ENCODE measurements at places on chromosomes 1 and 21.

DNA sequence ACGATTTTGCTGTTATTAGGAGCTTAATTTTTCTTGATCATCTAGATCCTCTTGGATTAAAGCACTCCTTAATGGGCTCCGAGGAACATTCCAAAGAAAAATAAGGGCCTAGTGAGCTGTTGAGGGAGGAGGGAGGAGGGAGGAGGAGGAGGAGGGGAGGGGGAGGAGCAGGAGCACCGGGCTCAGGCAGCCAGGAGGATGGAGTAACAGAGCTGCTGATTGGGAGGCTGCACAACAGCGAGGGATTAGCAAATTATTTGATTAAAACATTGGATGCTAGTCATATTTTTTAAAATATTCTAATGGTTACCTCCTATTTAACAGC is 302.1 kb upstream of the RRP15 start:
- no peak for DNase-seq

GRCh38 chr1:21384620-21385019 is 55.3 kb upstream of the NBPF3 start:
- DNase-seq: no peak

- no peak for DNase-seq
Observed at GRCh38 chr1:203563291-203563690, 63.3 kb upstream of the ATP2B4 start.

GRCh38 chr1:51303751-51304251 is 26.6 kb downstream of the TTC39A start:
- DNase-seq: no peak

DNA sequence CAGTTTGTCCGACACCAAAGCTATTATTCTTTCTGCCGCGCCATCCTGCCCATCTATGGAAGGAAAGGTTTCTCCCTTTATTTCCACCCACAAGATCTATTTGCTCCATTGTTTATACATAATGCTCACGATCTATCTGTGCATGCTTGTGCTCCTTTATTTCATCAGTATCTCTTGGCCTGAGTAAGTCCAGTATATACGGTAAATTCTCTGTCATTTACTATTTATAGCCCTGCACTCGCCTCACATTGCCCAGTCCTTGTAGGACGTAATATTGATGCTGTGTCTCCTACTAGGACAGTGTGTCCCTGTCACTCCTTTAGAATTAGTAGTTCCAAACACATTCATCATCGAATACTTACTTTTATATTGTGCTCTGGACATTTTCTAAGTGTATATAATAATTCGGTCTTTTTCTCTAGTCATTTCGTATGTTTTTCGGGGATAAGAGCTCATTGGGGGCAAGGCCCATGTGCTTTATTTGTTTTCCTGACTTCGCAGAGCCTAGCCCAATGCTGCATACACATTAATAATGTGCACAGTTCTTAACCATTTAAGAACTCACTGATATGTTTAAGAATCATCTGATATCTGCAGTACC is 3.1 kb upstream of the NID1 start:
- no peak for DNase-seq

- DNase-seq: no peak
Observed at GRCh38 chr21:15289896-15290841, 225.4 kb upstream of the NRIP1 start.

DNA sequence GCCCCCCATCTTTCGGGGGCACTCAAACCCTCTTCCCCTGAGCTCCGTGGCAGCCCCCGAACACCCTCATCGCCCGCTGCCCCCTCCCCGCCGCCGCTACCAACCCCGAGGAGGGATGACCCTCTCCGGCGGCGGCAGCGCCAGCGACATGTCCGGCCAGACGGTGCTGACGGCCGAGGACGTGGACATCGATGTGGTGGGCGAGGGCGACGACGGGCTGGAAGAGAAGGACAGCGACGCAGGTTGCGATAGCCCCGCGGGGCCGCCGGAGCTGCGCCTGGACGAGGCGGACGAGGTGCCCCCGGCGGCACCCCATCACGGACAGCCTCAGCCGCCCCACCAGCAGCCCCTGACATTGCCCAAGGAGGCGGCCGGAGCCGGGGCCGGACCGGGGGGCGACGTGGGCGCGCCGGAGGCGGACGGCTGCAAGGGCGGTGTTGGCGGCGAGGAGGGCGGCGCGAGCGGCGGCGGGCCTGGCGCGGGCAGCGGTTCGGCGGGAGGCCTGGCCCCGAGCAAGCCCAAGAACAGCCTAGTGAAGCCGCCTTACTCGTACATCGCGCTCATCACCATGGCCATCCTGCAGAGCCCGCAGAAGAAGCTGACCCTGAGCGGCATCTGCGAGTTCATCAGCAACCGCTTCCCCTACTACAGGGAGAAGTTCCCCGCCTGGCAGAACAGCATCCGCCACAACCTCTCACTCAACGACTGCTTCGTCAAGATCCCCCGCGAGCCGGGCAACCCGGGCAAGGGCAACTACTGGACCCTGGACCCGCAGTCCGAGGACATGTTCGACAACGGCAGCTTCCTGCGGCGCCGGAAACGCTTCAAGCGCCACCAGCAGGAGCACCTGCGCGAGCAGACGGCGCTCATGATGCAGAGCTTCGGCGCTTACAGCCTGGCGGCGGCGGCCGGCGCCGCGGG is 837 bp downstream of the FOXD3 start:
- DNase-seq: no peak

- DNase-seq: no peak
Observed at GRCh38 chr1:41691424-41691823, 206.9 kb upstream of the EDN2 start.

GRCh38 chr1:21232044-21232443 is 55.3 kb upstream of the EIF4G3 start:
- no peak for DNase-seq

- no peak for DNase-seq
Observed at GRCh38 chr1:204077979-204078696, 5.2 kb downstream of the SOX13 start.

DNA sequence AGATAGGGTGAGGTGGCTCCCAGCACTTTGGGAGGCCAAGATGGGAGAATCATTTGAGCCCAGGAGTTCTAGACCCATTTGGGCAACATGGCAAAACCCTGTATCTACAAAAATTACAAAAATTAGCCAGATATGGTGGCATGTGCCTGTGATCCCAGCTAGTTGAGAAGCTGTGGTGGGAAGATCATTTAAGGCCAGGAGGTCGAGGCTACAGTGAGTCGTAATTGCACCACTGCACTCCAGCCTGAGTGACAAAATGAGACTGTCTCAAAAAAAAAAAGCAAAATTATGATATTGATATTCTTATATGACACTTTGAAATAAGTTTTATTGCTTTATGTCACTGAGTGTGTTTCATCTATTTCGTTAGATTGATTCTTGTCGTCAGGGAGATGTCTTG is 7.4 kb downstream of the ACADM start:
- DNase-seq: no peak

DNA sequence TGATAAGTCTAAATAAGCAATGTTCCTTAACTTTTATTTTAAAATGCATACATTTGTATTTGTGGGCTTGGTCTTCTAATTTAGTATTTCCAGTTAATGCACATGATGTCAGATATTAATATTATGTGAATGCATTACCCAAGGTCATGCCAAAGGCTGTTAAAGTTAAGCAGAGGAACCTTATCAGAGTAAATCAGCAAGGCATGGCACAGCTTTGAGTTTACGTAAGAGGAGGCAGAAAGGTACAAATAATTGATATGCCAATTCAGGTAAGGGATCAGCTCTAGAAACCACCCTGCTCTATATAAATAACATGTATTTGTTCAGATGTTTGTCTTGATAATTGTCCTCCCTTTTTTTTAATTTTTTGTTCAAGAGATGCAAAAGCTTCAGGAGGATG is 64.5 kb upstream of the CHRM3 start:
- no peak for DNase-seq

GRCh38 chr1:244102468-244102867 is 51.4 kb downstream of the ZBTB18 start:
- no peak for DNase-seq

- no peak for DNase-seq
Observed at GRCh38 chr1:181557313-181557712, 74.0 kb downstream of the CACNA1E start.

DNA sequence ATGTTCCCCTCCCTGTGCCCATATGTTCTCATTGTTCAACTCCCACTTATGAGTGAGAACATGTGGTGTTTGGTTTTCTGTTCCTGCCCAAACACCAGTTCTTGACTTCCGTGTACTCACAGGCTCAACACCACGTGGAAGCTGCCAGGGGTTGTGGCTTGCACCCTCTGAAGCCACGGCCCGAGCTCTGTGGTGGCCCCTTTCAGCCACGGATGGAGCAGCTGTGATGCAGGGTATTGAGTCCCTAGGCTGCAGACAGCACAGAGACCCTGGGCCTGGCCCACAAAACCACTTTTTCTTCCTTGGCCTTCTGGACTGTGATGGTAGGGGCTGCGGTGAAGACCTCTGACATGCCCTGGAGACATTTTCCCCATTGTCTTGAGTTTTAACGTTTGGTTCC is 111.6 kb downstream of the SYT14 start:
- DNase-seq: no peak

GRCh38 chr1:203473781-203474305 is 1.8 kb upstream of the PRELP start:
- DNase-seq: no peak

DNA sequence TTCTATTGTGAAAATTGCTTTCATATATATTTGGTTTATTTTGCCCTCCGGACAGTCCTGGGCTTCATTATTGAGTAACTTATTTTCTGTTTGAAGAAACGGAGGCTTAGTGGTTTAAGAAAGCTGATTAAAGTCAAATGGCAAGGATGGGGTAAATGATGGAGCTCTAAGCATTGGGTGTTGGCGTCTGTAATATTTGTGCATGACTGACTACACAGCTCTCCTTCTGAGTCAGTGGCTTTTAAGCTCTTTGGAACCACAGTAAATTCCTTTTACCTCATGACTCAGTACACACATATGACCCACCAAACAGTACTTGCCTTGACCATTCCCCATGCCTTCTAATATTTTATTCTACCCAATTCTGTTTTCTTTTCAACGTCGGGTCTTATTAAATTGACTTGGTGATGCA is 21.0 kb downstream of the B3GALT5 start:
- no peak for DNase-seq

DNA sequence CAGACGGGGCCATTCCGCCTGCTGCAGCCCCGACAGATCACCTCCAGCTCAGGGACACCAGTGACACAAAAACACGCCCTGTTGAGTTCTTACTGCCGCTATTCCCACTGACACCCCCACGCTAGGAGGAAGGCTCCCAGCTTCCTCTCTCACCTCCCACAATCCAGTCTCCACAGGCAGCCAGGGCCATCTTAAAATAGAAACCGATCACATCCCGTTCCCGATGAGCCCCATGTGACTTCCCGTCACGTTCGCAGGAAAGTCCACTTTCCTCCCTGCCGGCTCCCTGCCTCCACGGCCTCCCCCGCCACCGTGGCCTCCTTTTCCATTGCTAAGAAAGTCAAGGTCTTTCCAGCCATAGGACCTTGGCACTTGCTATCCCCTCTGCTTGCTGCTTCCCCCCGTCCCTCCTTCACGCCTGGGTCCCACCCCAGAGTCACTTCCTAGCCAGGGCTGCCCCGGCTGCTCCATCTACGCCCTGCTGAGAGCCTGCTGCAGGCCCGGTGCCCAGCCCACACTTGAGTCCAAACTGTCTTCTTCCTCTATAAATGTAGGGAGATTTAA is 24.0 kb upstream of the DDOST start:
- DNase-seq: no peak

- DNase-seq: peak; percentile 94
Observed at GRCh38 chr1:51729156-51729823, 112.4 kb downstream of the OSBPL9 start.

GRCh38 chr1:227434808-227435444 is 116.6 kb upstream of the CDC42BPA start:
- no peak for DNase-seq

DNA sequence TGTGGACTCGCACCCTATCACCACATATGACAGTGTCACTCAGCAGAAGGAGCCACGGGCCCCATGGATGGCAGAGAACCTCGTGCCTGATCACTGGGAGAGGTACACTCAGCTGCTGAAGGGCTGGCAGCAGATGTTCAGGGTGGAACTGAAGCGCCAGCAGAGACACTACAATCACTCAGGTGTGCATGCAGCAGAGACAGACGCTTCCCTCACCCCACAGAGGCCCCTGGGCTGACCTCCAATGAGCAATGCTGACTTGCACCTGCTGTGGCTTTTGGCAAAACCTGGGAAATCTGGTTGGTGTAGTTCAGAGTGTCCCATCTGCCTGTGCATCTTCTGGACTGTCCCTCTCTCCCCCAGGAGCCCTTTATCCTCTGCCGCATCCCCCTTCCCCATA is 51.9 kb downstream of the KIAA1614 start:
- no peak for DNase-seq

DNA sequence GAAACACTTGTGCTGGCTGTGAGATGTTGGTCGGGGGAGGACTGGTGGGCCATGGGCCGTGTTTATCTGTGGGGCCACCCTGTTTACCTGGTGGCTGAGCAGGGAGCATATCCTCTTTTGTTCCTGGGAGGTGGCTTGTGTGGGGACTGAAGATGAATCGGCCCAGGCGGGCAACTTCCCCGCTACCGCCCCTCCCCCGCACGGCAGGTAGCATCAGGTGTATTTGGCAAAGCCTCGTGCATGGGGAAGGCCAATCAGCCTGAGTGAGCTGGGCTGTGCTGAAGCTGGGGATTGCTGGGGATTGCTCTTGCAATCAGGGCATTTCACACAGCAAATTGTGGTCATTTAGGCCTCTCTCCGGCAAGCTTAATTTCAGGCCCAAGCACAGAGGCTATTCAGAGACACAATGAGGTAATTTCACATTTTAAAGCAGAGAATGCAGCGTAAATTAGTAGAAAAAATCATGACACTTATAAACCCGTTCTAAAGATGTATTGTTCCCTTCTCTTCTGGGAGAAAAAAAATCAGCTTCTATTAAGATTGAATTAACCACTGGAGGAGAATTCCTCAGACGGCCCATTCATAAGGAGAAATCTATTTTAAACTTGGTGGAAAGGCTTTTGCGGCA is 197.7 kb upstream of the POU3F1 start:
- no peak for DNase-seq

DNA sequence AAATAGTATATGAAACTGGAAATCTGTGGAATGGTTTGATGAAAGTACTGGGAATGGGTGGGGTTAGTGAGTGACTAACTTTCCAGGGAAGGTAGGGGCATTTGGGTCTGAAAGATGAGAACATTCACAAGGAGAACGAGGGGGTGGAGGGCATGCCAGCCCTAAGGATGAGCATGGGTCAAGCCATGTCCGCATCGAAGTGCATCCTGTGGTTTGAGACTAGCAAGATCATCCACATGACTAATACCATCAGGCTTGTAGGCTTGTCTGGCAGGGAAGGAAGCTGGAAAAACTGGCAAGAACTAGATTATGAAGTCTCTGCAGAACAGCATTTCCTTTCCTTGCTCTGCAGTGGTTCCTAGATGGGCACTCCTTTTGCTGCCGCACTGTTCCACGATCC is 70.4 kb upstream of the UBE2U start:
- no peak for DNase-seq

GRCh38 chr1:24769656-24770651 is 24.7 kb downstream of the CLIC4 start:
- DNase-seq: no peak
